LHCN-M2 (cell line): ENCODE measurements at places on chromosomes 1 and 21.

GRCh38 chr1:185720633-185721272 lies 13.4 kb upstream of the HMCN1 start:
- DNase-seq, result peak; percentile 51

GRCh38 chr1:19137158-19137557 lies 72.9 kb downstream of the UBR4 start:
- no peak for DNase-seq

- DNase-seq, result no peak
These were observed 26.1 kb upstream of the CD53 start for GRCh38 chr1:110846861-110847260.

DNA sequence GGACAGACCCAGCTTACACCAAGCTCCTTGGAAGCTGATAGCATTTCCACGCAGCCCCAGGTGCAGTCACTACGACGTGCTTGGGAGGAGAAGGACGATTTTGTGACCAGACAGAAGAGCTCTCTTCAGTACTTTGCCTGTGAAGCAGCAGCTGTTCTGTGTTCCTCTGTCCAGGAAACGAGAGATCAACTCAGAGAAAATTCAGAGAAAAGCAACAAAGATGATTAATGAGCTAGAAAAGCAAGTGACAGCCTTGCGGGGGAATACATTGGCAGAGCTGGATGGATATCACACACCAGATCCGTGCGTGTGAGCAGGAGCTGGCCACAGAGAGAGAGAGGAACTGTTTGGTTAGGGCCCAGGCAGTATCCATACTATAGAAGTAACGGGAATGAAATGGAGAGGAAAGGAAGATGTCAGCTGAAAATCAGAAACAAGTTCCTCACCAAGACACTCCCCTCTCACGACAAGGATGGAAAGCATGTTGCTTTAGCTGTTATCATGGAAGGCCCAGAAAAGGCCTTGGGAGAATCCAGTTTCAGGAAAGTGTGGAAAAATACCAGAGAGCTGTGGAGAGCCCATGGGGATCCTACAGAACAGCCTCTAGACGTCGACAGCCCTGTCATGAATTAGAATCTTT lies 106.2 kb downstream of the TOMM20 start:
- DNase-seq, result peak; percentile 32

DNA sequence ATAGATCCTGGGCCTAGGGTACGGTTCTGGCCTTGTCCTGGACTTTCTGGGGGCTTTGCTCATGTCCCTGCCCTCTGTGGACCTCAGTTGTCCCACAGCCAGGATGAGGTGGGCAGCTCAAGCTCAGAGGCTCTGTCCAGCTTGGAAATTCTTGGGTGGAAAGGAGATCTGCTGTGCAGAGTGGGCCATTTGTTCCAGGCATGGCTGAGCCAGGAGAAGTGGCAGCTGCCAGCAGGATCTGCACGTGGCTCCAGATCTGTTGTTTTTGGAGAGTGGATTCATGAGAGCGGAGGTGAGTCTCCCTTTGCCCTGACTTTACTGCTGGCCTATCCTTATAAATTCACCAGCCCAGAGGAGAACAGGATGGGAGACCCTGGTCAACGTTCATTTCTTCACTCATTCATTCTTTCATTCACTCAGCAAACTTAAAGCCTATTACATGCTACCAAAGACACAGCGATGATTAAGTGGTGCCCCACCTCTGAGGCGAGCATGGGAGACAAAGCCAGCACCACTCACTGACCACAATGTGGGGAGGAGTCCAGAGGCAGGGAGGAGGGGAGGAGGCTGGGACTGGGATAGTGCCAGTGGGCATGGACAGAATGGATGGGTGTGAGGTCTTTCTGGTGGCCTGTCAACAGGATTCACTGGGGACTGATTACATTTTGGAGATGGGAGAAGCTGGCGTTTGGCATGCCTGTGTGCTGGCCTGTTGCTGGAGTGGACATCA lies 205.1 kb downstream of the TRABD2B start:
- DNase-seq, result no peak

DNA sequence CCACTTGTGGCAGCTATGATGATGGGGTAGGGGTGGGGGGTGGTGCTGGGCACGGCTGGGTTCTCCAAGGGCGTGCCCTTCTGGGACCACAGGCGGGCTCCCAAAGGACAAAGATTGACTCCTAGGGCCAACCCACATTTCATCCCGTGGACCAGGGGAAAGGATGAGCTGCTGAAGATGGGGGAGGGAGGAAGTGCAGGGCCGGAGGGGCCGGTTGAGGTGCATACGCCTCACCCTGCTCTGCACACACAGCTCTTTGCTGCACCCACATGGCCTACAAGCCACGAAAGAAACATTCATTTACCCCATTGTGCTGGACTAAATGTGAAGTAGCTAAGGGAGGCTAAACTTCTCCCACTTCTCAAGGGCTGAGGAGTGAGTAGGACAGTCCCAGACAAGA lies 34.2 kb upstream of the GNPAT start:
- no peak for DNase-seq

DNA sequence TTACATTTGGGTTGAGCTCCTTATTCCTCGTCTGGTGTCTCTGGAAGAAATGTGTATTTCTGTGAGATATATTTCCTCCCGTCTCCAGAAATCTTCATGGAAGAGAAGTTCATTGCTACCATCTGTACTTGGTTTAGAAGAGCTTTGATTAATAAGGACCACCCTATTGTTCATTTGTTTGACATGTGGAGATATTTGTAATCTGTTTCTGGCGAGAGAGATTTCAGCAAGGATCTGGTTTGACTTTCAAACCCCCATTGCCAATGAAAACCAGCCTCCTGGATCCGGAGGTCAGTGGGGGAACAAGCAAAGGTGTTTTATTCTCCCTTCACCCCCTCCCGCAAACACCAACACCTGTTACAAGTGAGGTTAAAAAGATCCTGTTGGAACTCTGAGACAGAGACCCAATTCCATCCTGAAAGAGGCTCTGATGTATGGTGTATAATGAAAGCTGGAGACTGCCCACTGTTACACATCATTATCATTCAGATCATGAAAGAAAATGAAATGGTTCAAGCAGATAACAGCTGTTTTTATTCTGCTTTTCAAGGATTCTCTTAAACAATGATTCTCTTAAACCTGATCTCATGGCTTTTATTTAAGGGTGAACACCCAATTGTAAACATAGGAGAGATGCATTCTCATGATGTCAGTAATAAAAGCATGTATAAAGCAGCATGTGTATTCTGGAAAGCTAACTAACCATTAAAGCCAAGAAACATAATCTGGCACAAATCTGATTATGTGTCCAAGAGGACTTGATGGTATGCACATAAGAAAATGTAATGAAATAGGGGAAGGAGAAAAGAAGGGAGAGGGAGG lies 393.5 kb upstream of the ADGRL2 start:
- DNase-seq, result no peak

DNA sequence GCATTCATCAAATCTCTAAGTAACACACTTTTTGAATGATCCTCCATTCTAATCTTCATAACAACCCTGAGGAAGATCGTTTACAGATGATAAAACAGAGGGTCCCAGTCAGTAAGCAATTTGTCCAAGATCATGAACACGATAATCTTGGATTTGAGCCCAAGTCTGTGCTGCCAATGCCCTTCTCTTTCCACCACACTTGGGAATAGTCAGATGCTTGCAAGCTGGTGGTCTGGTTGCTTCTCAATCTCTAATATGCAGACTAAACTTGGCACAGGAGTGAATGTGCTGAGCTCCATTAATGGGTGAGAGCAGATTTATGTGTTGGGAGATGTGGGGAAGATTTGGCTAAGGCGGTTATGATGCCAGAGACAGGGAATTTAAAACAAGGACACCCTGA lies 430.6 kb upstream of the DAB1 start:
- DNase-seq, result no peak

DNA sequence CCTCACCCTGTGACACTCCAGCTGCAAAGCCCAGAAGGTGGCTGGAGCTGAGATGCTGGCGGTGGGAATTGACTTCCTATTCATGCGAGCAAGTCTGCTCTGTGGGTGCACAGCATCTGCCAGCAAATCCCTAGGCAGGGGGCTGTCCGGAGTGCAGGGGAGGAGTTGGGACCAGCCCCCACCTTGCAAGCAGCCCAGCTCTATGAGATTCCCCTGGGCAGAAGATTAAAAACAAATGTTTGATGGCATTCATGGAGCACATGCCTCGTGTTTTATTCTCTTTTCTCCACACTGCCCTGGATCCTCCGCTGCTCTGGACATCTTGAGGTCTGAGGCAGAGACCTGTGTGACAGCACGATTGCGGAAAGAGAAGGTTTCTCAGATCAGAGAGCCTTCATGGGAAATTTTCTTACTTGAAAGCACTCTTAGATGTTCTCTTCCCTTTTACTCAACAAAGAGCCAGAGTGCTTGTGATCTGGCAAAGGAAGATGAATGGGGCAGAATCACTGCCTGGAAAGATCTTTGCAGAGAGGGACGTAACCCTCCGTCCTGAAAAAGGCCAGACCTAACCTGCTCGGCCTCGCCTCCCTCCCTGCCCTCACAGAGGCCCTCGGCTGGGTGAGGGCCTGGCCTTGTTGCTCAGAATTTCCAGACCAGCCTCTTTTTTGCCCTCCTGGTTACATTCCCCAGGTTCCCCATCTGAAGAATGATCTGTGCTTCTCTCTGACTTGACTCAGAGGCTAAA lies 597.1 kb downstream of the KIF26B start:
- DNase-seq, result no peak
